H1 (cell line): ENCODE measurements at places on chromosomes 6 and 20. TPM values are rescaled to one million over a fixed set of nuclear protein-coding genes. Genes with fewer than 3 reads are reported as not detected.
A peak's percentile ranks its signal among the peaks of the same experiment; 100 is the strongest.

The RTN4IP1 gene
- 8.2 and 14.6 TPM in 2 replicates for polyA plus RNA-seq

The CYP39A1 gene
- polyA plus RNA-seq = 0.20 and 0.71 TPM in 2 replicates

The BTNL2 gene
- polyA plus RNA-seq = not detected in 2 replicates

The DNMT3B gene
- 433 and 469 TPM in 2 replicates for polyA plus RNA-seq

The PXMP4 gene
- polyA plus RNA-seq = 3.4 and 5.5 TPM in 2 replicates

GRCh38 chr20:5192570-5193431, 66.0 kb downstream of the CDS2 start:
- no peak overlapping the region for H3K4me3 ChIP-seq
- H3K36me3 ChIP-seq = no peaks in the 10 kb centered on the region; the same call in none of the 2 replicates
- H3K4me1 ChIP-seq = no peaks in the 10 kb centered on the region; the same call in 1 of the 2 replicates
- no peak overlapping the region for H3K27ac ChIP-seq
- DNase-seq = no peak
- H3K27me3 ChIP-seq = no peaks in the 10 kb centered on the region

DNA sequence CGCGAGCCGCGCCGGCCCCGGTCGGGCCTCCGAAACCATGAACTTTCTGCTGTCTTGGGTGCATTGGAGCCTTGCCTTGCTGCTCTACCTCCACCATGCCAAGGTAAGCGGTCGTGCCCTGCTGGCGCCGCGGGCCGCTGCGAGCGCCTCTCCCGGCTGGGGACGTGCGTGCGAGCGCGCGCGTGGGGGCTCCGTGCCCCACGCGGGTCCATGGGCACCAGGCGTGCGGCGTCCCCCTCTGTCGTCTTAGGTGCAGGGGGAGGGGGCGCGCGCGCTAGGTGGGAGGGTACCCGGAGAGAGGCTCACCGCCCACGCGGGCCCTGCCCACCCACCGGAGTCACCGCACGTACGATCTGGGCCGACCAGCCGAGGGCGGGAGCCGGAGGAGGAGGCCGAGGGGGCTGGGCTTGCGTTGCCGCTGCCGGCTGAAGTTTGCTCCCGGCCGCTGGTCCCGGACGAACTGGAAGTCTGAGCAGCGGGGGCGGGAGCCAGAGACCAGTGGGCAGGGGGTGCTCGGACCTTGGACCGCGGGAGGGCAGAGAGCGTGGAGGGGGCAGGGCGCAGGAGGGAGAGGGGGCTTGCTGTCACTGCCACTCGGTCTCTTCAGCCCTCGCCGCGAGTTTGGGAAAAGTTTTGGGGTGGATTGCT, 1.3 kb downstream of the VEGFA start:
- no peaks in the 10 kb centered on the region for H3K27me3 ChIP-seq
- H3K36me3 ChIP-seq = no peaks in the 10 kb centered on the region
- no peak for DNase-seq
- peak overlapping the region; percentile 91 for H3K4me3 ChIP-seq
- H3K4me1 ChIP-seq = peaks cover 36% of the 10 kb centered on the region
